ENCODE measurements at places on chromosomes 5 and 9. TPM values are rescaled to one million over a fixed set of nuclear protein-coding genes. Genes with fewer than 3 reads are reported as not detected.

DNA sequence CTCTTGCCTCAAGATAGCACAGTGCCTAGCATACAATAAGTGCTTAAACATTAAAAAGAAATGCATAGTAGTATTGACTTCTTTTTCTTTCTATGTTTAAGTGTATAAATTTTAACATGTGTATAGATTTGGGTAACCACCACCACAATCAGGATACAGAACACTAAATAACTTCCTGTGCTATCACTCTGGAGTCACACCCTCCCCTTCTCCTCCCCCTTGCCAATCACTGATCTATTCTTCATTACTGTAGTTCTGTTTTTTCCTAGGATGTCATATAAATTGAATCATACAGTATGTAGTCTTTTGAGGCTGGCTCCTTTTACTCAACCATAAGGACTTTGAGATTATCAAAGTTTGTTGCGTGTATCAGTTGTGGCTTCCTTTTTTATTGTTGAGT, 68.5 kb downstream of the OSTF1 start:
- DNase-seq, result no peak

- no peak for DNase-seq
Observed at GRCh38 chr5:122121479-122122465, 7.6 kb upstream of the ZNF474 start.

GRCh38 chr5:17989036-17989435, 354.8 kb downstream of the TAF11L14 start:
- no peak for DNase-seq

GRCh38 chr5:76762484-76762883, 46.6 kb downstream of the F2R start:
- DNase-seq, result no peak

- DNase-seq, result no peak
Observed at GRCh38 chr5:107424491-107424890, 246.2 kb downstream of the EFNA5 start.

NFIB gene
- 23.2 TPM for total RNA-seq

- no peak for DNase-seq
Observed at GRCh38 chr5:56898213-56898612, 11.2 kb upstream of the SETD9 start.

- no peak for DNase-seq
Observed at GRCh38 chr9:86359151-86359879, 5.1 kb upstream of the TUT7 start.

- DNase-seq, result no peak
Observed at GRCh38 chr5:76111477-76112174, 28.4 kb downstream of the SV2C start.

- no peak for DNase-seq
Observed at GRCh38 chr5:171578829-171579491, 159.5 kb downstream of the FGF18 start.

PCDHB16 gene
- total RNA-seq, result 0.09 TPM

DNA sequence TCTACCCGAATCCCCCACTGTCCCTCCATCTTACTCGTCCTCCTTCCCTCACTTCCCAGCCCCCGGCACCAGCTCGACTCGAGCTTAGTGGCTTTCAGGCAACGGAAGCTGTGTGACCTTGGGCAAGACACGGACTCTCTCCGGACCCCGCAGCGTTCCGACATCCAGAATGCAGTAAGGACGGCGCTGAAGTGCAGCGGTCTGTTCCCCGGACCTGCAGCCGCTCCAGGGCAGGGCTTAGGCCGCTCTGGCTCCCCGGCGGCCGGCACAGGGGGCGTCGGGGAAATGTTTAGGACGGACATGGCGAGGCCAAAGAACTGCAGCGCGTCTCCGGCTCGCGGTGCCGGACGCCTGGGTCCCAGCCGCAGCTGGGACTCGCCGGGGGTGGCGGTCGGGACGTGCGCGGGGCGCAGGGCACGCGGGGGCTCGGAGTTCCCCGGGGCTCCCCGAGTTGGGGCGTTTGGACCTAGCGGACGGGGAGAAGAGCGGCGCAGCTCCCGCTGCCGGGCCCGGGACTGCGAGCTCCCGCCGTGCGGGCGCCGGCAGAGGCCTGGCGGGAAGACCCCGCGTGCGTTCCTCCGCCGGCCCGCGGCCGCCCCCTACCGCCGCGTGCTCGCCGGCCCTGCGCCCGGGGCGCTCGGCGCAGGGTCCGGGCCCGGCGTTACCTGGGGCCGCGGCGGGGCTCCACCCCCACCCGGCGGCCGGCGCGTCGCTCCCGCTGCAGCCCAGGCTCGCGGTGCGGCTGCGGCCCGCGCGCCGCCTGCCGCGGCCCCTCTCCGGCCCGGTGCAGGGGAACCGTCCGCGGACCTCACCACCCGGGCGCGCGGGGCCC, 5.6 kb upstream of the RNF44 start:
- DNase-seq, result no peak

DNA sequence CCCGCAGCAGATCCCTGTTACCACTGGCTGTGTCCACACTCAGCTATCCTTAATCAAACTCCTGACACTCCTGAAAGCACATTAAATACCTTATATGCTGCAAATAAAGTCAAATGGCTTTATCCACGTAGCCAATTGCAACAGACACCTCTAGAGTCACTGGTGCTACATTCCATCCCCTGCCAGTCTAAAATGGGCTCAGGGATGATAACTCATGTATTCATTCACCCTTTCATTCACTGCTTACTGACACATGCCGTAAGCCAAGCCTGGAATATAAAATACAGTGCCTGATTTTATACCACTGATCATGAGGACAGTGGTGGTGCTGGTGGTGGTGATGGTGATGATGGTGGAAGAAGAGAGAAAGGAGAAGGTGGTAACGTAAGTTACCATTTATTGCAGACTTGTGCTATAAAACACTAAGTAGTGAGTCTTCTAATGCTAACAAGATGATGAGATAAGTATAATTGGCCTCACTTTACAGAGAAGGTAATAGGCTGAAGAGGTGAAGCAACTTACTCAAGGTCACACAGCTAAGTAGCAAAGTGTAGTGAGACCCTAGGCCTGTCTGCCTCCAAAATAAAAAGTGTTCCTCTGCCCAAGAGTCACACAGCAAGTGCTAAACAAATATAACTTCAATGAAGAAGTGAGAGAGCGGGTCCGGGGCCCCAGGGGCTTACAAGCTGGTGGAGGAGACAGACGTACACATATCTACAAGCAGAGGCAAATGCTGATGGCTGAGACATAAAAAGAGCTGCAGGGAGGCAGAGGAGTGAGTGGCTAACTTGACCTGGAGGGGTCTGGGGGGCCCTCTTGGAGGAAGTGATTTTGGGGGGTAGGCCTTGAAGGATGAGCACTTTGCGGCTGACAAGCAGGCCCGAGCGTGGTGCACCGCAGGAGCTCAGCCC, 1.2 kb downstream of the TTLL11 start:
- no peak for DNase-seq

- no peak for DNase-seq
Observed at GRCh38 chr9:13719446-13719845, 440.0 kb upstream of the MPDZ start.

OBP2A gene
- not detected for total RNA-seq

TMEM174 gene
- total RNA-seq, result not detected

DNA sequence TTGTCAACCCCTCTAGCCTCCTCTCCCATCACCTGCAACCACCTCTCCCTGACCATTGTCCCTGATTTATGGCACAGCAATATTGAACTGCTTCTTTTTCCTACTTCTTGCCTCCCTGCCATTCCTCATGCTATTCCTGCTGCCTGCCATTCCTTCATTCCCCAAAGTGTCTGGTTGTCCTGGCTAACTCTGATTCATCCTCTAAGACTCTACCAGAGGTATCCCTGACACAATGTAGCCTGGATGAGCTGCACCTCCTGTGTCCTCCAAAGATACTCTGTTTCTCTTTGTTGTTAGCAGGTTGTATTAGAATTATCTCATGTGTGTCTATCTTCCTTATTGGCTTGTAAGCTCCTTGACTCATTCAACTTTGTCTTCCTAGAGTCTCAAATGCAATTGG, 53.5 kb upstream of the PTPN3 start:
- DNase-seq, result no peak

DNA sequence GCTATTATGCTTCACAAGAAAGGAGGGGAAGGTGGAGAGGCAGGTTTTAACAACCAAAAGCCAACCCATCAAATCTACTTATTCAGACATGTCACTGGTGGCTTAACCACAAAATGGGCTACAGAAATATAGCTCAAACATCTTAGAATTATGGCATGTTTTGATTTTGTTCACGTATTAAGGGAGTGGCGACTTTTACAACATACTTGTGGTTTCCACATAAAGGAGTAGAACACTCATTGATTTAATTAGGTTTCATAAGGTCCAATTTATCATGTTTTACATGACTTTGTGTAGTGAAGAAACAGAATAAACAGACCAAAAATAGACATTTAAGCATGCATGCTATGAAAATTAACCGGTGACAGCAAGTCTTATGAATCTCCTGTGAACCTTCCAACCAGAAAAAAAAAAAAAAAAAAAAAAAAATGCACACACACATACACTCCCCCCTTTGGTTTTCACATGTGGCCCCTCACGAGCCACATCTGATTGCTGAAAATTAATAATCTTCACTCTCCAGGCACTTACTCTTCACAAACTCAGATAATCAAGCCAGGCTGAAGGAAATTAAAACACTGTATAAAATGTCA, 5.4 kb downstream of the ZNF608 start:
- no peak for DNase-seq

DNA sequence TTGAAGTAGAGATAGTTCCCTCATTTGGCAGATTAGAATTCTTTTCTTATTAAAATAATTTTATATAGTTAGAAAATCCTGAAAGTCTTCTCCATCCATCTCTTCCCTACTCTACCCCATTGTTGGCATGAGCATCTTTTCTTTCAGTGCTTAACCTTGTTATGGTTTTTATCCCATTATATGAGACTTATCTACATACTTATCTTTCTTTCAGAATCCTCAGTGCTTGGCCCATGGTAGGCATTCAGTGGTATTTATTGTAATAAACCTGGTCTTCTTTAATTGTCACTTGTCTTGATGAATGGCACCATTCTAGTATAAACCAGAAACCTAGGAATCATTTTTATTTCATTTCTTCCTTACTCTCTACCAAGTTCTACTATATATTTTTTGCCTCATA, 169.8 kb upstream of the TLX3 start:
- DNase-seq, result no peak

DNA sequence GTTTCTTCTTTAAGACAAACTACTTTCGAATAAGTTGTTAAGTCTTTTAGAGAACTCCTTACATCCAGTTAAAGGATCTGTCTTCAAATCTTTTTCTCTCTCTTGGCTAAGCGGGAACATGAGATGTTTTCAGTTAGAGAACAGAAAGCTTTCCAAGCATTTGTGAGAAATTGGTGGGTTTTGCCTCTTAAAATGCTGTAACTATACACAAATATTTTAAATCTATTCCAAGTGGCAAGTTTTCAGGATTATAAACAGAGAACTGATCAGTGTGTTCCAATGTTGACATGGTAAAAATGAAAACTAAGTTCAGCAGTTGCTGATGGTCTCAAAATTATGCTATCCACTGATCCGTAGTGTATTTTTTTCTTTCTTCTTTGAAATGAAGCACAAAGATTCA, 100.4 kb downstream of the EBF1 start:
- DNase-seq, result no peak

All from liver (tissue), 10 donors.